ENCODE measurements at places on chromosomes 12 and 14. TPM values are rescaled to one million over a fixed set of nuclear protein-coding genes. Genes with fewer than 3 reads are reported as not detected.

The KRT5 gene
- polyA plus RNA-seq = 0.21 TPM

The CCDC60 gene
- not detected for polyA plus RNA-seq

The MYRFL gene
- polyA plus RNA-seq = 0.08 TPM

The ASCL1 gene
- polyA plus RNA-seq = not detected

The GYS2 gene
- not detected for polyA plus RNA-seq

The TMTC1 gene
- polyA plus RNA-seq = 24.7 TPM

The FAR2 gene
- polyA plus RNA-seq = 1.6 TPM

The TSPAN8 gene
- 29.2 TPM for polyA plus RNA-seq

The TCL1B gene
- polyA plus RNA-seq = not detected

The ADSS1 gene
- polyA plus RNA-seq = 300 TPM

The BBOF1 gene
- polyA plus RNA-seq = 1.1 TPM

The CYP46A1 gene
- polyA plus RNA-seq = 0.09 TPM

The CATSPERB gene
- 0.03 TPM for polyA plus RNA-seq

The SERPINA10 gene
- polyA plus RNA-seq = not detected

The SIX6 gene
- polyA plus RNA-seq = 0.03 TPM

The ENDOU gene
- polyA plus RNA-seq = 0.82 TPM

The GLT1D1 gene
- polyA plus RNA-seq = 0.60 TPM

The SLC6A12 gene
- 0.07 TPM for polyA plus RNA-seq

The CYP27B1 gene
- 0.06 TPM for polyA plus RNA-seq

The ITGB7 gene
- polyA plus RNA-seq = 0.73 TPM

The SYT1 gene
- not detected for polyA plus RNA-seq

The C14orf93 gene
- 1.7 TPM for polyA plus RNA-seq

The VPS37B gene
- 7.7 TPM for polyA plus RNA-seq

The CAPZA3 gene
- not detected for polyA plus RNA-seq

The APOLD1 gene
- 19.8 TPM for polyA plus RNA-seq

The SCN8A gene
- 0.03 TPM for polyA plus RNA-seq

The SPRYD3 gene
- polyA plus RNA-seq = 34.2 TPM

The SMOC1 gene
- 10.1 TPM for polyA plus RNA-seq

The ADAMTS20 gene
- polyA plus RNA-seq = 0.01 TPM

The MMP19 gene
- polyA plus RNA-seq = 4.1 TPM

The BRF1 gene
- polyA plus RNA-seq = 15.3 TPM

The SLC7A7 gene
- 0.97 TPM for polyA plus RNA-seq

The ST8SIA1 gene
- 0.06 TPM for polyA plus RNA-seq

The DPF3 gene
- polyA plus RNA-seq = 10.2 TPM

The RNASE1 gene
- 80.2 TPM for polyA plus RNA-seq

The IFI27 gene
- polyA plus RNA-seq = 208 TPM

The TAS2R7 gene
- not detected for polyA plus RNA-seq

The BCL11B gene
- polyA plus RNA-seq = 0.01 TPM

The ASB2 gene
- polyA plus RNA-seq = 41.2 TPM

The PZP gene
- 0.17 TPM for polyA plus RNA-seq

The SLC38A6 gene
- 2.5 TPM for polyA plus RNA-seq

The IL26 gene
- not detected for polyA plus RNA-seq

The STXBP6 gene
- 2.2 TPM for polyA plus RNA-seq

The KRT83 gene
- polyA plus RNA-seq = not detected

The E2F7 gene
- 0.03 TPM for polyA plus RNA-seq

The LTBR gene
- polyA plus RNA-seq = 34.5 TPM

The TAS2R14 gene
- 0.66 TPM for polyA plus RNA-seq

The TMCC3 gene
- polyA plus RNA-seq = 10.8 TPM

The SOCS4 gene
- polyA plus RNA-seq = 23.7 TPM

The PMEL gene
- polyA plus RNA-seq = 0.23 TPM

The CCDC198 gene
- not detected for polyA plus RNA-seq

The NID2 gene
- 2.2 TPM for polyA plus RNA-seq

The GLIPR1L2 gene
- polyA plus RNA-seq = 0.04 TPM

The TESPA1 gene
- 0.87 TPM for polyA plus RNA-seq

The RCOR1 gene
- 14.3 TPM for polyA plus RNA-seq

The SERPINA9 gene
- not detected for polyA plus RNA-seq

The RFLNA gene
- polyA plus RNA-seq = 0.38 TPM

The SLC17A8 gene
- not detected for polyA plus RNA-seq

The LHX5 gene
- not detected for polyA plus RNA-seq
